ENCODE measurements at places on chromosomes 2 and 18. TPM values are rescaled to one million over a fixed set of nuclear protein-coding genes. Genes with fewer than 3 reads are reported as not detected.

Gene SLC35G4
- not detected for total RNA-seq

Gene ADAM23
- total RNA-seq: 0.07 TPM

Gene SPIRE1
- total RNA-seq: 4.4 TPM

DNA sequence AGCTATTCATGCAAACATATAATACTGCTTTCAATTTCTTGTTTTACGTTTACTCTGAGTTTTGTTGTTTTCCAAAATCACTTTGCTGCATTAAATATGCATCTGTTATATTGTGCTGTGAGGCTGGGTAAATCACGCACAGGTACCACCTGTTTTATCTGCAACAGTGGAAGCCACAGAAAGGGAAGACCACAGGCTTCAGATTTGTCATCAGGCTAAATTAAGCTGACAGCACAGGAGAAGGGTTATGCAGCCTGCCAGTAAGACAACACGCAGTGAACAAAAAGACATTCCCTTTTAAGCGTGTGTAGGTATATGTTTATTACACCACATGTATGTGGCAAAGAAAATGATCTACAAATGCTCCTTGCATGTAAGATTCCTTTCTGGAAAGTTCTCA is 38.2 kb downstream of the ZNF516 start:
- DNase-seq: no peak

DNA sequence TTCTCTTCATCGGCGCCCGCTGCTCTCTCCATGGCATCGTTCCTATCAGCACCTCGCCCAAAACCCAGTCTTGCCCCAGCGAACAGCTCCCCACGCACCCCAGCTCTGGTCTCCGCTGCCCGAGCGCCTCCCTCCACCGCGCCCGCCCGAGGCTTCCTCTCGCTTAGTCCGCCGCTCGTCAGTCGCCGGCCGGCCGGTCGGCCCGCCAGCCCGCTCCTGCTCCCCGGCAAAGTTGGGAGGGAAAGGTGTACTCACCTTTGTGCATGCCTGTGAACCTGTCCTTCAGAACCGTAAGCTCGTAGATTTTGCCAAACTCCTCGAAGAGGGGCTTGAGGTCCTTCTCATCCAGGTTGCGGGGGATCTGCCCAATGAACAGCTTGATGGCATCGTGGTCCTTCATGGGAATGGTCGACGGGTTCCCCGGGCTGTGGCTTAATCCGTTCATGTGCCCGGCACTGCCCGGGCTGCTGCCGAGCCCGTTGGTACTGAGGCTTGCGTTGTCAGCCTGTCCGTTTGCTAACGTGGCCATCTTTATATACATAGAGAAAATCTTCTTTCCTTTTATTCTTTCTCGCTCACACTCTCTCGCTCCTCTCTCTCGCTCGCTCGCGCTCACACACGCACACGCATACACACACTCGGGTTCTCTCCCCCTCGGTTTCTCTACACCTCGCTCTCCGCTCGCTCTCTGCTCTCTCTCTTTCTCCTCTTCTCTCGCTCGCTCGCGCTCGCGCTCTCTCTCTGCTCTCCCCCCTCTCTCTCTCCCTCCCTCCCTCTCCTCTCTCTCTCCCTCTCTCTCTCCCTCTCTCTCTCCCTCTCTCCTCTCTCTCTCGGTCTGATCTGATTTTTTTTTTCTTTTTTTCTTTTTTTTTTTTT is at the start of gene CELF4:
Gene CELF4 (minus strand): TSS at position 698 of the 876 bp plus-strand sequence.
- no peak for DNase-seq

DNA sequence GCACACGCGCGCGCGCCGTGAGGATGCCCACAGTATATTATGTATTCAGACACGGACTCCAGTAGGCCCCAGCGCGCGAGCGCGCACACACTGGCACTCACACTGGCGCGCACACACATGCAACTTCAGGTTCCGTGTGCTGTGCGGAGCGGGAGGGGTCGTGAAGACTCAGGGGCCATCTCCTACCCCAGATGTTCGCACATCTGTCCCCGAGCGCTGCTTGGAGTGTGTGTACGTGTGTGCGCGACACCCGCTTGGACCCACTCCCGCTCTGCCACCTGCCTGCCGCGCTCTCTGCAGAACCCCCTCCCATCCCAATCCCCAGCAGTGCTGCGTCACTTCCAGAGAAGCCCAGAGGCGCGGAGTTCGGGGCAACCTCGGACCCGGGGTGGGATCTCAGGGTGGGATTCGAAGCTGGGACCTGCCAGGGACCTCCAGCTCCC is 2.6 kb downstream of the NRP2 start:
- DNase-seq: no peak
